ENCODE measurements at places on chromosomes 1 and 21.

DNA sequence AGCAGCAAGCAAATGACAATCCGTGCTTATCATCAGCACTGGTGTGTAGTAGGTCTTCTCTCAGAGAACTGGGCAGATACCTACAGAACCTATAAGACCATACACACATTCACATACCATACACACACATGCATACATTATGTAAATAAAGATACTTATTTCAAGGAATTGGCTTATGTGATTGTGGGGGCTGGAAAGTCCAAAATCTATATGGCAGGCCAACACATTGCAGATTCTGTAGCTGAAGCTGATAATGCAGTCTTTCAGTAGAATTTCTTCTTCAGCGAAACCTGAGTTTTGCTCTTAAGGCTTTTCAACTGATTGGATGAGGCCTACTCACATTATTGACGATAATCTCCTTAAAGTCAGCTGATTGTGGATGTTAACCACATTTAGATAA is 24.1 kb downstream of the RAP1A start:
- DNase-seq: no peak

GRCh38 chr1:153746174-153746573 is 18.3 kb downstream of the INTS3 start:
- no peak for DNase-seq

DNA sequence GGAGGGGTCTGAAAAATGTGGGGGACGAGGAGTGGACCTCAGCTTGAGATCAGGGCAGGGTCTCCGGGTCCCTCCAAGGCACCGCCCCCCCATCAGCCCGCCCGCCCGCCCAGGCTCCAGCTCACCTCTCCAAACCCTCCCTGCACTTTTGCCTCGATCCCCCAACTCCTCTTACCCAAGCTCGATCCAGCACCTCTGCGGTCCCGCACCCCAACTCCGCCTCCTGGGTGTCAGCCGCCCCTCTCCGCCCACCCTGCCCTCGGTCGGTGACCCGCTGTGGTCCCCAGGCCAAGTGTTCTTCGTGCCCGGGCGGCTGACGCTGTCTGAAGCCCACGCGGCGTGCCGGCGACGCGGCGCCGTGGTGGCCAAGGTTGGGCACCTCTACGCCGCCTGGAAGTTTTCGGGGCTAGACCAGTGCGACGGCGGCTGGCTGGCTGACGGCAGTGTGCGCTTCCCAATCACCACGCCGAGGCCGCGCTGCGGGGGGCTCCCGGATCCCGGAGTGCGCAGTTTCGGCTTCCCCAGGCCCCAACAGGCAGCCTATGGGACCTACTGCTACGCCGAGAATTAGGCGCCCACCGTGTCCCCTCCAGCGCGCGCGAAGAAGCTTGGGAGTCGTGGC is 5.7 kb downstream of the HAPLN2 start:
- DNase-seq: peak; percentile 38

DNA sequence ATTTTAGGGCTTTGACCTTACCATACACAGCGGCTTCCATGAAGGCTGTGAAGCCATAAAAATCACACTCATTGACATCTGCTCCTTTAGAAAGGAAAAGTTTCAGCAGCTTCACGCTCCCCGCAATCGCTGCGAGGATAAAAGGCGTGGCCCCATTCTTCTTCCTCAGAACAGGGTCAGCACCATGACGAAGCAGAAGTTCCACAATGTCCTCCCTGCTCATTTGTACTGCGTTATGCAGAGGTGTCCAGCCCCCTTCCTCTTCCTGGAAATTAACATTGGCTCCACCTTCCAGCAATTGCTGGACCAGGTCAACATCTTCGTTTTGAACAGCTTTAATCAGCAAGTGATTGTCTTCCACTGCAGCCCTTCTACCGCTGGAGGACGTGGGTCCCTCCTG is 2.7 kb downstream of the RNASEL start:
- DNase-seq: no peak

DNA sequence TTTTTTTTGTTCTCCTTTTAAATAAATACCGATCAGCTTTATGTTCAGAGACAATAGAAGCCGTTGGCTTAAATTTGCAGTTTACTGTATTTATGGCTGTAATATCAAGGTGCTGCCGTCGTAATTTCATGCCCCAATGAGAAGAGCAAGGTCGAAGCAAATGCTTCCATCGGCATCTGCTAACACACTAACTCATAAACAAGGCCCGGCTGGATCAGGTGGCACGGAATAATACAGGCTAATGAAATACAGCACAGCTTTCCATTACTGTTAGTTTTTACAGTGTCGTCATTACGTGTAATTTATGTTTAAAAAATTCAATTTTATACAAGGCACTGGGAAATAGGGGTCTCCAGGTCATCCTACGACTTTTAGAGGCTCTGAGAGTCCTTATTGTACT is 119.0 kb downstream of the PEX14 start:
- no peak for DNase-seq

DNA sequence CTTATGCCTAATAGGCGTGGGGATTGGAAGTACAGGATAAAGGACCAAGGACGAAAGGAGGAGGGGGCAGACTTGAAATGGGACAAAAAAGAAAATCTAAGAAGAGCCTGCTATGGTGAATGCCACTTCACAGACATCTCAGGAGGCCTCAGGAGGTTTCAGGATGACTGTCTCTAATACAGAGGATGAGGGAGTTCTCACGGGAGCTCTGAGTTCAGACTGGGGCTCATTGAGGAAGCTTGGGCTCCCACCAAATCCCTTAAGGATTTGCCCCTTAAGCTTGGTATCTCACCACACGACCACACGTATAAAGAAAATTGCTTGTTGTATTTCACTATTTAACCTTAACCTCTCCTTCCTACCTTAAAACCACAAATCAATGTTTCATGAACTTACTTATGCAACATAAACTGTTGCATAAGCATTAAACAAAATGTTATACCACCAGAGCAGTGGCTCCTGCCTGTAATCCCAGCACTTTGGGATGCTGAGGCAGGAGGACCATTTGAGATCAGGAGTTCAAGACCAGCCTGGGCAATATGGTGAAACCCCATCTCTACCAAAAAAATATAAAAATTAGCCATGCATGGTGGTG is 12.4 kb downstream of the SLC30A1 start:
- DNase-seq: no peak

- no peak for DNase-seq
Observed at GRCh38 chr1:21267191-21268077, 22.8 kb downstream of the ECE1 start.

DNA sequence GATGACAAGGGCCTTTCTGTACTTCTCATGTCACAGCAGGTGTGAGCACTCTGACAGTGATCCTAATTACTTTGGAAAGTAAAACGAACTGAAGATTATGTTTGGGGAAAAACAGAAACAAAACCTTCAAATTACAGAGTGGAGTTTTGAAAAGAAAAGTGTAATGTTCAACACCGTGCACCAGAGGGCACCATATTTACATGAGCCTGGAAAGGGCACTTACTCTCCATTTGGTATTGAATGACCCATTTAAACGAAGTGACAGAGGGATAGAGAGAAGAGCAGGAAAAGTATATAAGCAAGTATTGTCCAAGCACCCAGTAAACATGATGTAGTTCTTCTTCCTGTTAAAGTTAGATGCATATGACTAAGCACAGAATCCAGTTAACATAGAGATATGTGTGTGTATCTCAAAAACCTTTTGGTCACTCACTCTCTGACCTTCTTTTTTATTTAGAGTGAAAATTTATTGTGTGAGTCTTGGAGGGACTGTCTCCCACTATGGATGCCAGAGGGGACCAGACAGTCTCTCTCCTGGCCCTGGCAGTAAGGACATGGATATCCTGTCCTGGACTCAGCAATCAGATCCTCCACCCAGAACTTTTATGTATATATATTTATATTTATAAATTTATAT is 3.8 kb upstream of the RGSL1 start:
- peak; percentile 77 for DNase-seq

DNA sequence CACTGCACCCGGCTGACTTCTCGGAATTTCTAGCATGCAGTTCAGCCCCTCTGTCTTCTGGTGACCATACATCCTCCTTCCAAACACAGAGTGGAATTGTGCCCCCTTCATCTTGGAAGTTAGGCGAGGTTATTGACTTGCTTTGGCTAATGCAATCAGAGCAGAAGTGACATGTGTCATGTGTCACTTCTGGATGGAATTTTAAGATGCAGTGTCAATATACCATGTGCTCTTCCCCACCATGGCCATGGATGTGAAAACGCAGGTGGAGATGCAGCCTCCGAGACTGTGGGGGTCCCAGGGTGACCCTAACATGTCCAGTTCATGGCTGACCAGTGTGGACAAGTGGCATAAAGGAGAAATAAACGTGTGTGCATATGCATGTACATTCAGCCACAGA is 83.0 kb downstream of the KCNJ6 start:
- DNase-seq: no peak

- DNase-seq: no peak
Observed at GRCh38 chr1:30757352-30758120, at the start of gene LAPTM5. Gene LAPTM5 (minus strand): TSS chr1:30757774. CDS start chr1:30757745, 29 bp downstream.

DNA sequence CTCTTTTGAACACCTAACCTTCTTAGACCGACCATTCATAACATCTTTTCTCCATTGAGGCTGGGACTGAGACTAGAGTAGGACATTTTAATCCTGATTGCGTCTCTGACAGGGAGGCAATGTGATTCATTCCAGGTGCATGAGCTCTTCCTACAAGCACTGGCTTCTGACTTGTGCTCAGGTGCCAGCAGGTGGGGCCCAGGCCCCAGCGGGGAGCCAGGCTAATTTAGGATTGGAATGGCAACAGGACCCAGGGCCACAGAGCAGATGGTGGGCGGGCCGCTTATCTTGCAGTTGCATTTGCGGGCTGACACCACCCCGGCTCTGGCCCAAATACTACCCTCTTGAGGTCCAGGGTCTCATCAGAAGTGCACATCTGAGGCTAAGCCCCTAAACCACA is 4.1 kb downstream of the GPA33 start:
- no peak for DNase-seq

- no peak for DNase-seq
Observed at GRCh38 chr1:22806584-22806983, 95.9 kb downstream of the EPHB2 start.

GRCh38 chr21:39120876-39121599 is 62.2 kb downstream of the PSMG1 start:
- DNase-seq: no peak

- DNase-seq: no peak
Observed at GRCh38 chr1:19186001-19186400, 24.1 kb downstream of the UBR4 start.

- DNase-seq: peak; percentile 36
Observed at GRCh38 chr1:209106237-209106741, 477.2 kb upstream of the CAMK1G start.

GRCh38 chr1:233613252-233614172 is at the start of gene KCNK1:
Gene KCNK1 (plus strand): TSS chr1:233614106. CDS start chr1:233614172, 66 bp downstream.
- peak; percentile 81 for DNase-seq

- DNase-seq: no peak
Observed at GRCh38 chr1:166189126-166189525, 22.3 kb upstream of the FAM78B start.

DNA sequence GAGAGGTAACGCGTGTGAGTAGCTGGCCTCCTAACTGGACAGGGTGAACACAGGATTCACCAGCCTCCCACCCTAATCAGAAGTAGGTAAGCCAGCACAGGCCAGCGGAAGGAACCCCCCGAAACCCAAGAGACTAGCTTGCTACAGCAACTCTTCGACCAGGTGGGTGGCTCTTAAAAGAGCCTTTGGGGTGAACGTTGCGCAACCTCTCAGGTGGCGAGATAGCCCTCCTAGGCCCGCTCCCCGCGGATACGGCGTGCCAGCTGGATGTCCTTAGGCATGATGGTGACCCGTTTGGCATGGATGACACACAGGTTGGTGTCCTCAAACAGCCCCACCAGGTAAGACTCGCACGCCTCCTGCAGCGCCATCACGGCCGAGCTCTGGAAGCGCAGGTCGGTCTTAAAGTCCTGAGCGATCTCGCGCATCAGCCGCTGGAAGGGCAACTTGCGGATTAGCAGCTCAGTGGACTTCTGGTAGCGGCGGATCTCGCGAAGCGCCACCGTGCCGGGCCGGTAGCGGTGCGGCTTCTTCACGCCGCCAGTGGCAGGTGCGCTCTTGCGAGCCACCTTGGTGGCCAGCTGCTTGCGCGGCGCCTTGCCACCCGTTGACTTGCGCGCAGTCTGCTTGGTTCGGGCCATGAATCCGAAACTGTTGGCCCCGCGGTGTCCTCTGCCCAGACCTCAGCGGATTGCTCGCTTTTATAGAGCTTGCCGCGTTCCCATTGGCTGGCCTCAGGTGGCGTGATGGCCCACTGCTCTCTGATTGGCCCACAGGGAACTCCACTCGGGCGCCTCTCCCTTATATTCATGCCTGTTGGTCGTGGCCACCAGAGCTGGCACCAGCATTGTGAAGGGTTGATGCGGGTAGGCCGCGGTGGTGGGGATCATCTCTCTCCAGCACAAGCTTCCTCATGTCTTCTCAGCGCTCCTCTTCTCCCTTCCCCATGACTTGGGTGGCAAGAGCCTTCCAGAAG is 8.3 kb upstream of the TRIM17 start:
- no peak for DNase-seq

GRCh38 chr1:9782116-9782751 is 41.5 kb downstream of the CLSTN1 start:
- no peak for DNase-seq

DNA sequence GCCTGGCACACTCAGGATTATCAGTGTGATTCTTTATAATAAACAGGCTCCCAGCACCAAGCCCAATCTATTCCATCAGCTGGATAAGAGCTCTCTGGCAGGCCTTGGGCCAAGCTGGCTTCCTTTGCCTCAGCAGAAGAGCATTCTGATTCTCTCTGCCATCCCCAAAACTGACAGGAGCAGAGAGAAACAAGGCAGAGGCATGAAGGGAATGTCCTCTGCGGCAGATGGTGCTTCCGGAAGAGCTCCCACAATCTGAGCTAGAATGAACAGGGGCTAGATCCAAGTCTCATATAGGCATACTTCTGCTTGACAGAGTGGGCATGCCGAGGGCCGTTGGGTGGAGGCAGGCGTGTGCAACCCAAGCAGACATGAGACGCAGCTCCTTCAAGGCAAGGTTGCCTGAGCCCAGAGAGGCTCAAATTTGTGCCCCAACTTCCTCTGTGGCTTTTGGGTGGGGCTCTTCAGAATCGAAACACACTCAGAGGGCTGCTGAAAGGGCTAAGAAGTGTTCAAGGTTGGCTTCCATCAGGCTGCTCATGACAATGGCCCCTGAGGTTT is 4.0 kb downstream of the CAPN2 start:
- no peak for DNase-seq

- no peak for DNase-seq
Observed at GRCh38 chr1:9107136-9107535, 21.8 kb downstream of the GPR157 start.

DNA sequence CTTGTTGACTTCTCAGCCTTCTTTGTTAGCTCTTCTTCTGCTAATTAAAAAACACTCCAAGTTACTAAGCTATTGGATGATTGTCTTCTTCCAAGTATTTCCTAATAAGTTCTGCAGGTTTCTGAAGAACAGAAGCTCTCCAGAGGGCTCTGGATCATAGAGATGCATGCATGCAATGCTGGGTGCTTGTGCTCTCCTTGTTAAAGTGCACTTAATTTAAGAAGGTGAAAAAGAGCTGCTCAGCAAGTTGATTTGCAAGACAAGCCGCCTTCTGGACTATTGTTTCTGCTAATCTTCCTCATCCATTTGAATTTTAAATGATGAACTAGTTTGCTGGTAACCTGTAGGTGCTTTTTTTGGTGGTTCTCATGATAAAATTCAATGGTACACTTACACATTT is 16.1 kb downstream of the RRP15 start:
- no peak for DNase-seq
